Colonic mucosa (tissue), 4 donors: ENCODE measurements at places on chromosomes 5 and 9.

- no peak for DNase-seq
Observed at GRCh38 chr5:95110118-95110517, 174.8 kb downstream of the MCTP1 start.

- DNase-seq, result no peak
Observed at GRCh38 chr5:37598733-37599132, 219.6 kb downstream of the WDR70 start.

GRCh38 chr5:169527863-169528262 lies 55.7 kb upstream of the SPDL1 start:
- no peak for DNase-seq

DNA sequence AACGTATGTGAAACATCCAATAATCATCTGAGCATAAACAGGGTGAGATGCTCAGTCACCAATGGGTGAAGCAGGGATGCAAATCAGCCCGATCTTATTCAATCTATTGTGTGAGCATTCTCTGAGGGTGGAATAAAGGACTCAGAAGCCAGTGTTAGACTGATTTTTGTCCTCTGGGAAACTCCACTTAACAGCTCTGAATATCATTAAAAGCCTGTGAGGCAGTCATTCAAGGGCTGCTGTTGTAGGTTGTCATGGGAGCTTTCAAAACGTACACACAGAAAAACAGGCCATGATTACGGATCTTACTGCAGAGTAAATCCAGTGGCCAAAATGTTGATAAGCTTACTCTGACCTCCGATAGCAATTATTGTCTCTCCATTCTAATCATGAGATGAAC lies 266.5 kb upstream of the EFNA5 start:
- no peak for DNase-seq

- DNase-seq, result no peak
Observed at GRCh38 chr5:18305288-18305924, 671.1 kb downstream of the TAF11L14 start.

DNA sequence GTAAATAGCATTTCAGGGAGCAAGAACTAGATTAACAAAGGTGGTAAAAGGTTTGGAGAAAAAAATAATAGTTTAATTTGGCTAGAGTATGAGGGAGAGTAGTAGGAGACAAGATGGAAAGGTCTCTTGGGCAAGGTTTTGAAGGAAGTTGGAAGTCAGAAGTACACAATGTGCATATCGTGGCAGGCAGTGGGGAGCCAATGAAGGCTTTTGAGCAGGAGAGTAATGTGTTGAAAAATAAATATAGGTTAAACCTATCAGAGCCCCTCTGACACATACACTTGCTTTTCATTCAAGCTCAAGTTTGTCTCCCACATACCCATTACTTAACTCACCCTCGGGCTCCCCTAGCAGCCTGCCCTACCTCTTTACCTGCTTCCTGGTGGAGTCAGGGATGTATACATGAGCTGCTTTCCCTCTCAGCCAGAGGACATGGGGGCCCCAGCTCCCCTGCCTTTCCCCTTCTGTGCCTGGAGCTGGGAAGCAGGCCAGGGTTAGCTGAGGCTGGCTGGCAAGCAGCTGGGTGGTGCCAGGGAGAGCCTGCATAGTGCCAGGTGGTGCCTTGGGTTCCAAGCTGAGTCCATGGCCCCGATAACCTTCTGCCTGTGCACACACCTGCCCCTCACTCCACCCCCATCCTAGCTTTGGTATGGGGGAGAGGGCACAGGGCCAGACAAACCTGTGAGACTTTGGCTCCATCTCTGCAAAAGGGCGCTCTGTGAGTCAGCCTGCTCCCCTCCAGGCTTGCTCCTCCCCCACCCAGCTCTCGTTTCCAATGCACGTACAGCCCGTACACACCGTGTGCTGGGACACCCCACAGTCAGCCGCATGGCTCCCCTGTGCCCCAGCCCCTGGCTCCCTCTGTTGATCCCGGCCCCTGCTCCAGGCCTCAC lies at the start of gene CA9:
CA9 (plus strand) TSS at position 797 of the 893 bp plus-strand sequence; CDS start at position 829, 32 bp downstream.
- peak; percentile 54 for DNase-seq

- peak; percentile 44 for DNase-seq
Observed at GRCh38 chr9:130936285-130937117, 2.5 kb downstream of the FIBCD1 start.

GRCh38 chr9:14313378-14313940 lies 482 bp downstream of the NFIB start:
- peak; percentile 43 for DNase-seq

DNA sequence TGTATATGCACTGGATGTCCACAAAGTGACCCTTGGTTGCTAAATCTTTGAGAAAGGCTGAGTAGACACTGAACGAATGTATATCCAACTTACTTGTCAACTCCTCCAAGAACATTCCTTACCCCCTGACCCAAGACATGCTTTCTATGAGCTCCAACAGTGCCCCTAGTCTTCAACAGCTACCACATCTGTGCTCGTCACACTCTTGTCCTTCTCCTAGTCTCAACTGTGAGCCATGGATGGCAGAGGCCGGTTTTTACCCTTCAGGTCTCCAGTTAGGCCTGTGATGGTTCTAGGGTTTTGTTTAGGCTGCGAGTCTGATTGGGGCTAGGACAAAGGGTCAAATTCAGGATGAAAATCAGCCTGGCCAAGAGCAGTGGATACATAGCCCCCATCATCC lies 19.0 kb upstream of the GPX3 start:
- DNase-seq, result no peak

- no peak for DNase-seq
Observed at GRCh38 chr9:133818444-133818843, 80.3 kb upstream of the SARDH start.

- no peak for DNase-seq
Observed at GRCh38 chr9:119412399-119412798, 43.2 kb upstream of the BRINP1 start.

- no peak for DNase-seq
Observed at GRCh38 chr5:154401355-154401754, 44.4 kb upstream of the SAP30L start.

DNA sequence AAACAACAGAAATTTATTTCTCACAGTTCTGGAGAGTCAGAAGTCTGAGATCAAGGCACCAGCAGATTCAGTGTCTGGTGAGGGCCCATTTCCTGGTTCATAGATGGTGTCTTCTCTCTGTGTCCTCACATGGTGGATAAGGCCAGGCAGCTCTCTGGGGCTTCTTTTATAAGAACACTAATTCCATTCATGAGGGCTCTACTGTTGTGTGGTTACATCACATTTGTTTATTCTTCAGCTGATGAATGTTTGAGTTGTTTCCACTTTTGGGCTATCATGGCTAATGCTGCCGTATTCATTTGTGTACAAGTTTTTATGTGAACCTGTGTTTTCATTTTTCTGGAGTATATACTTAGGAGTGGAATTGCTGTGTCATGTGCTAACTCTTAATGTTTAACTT lies 35.2 kb downstream of the DDX4 start:
- DNase-seq, result no peak

- DNase-seq, result no peak
Observed at GRCh38 chr5:52579391-52579790, 208.3 kb upstream of the ITGA1 start.

DNA sequence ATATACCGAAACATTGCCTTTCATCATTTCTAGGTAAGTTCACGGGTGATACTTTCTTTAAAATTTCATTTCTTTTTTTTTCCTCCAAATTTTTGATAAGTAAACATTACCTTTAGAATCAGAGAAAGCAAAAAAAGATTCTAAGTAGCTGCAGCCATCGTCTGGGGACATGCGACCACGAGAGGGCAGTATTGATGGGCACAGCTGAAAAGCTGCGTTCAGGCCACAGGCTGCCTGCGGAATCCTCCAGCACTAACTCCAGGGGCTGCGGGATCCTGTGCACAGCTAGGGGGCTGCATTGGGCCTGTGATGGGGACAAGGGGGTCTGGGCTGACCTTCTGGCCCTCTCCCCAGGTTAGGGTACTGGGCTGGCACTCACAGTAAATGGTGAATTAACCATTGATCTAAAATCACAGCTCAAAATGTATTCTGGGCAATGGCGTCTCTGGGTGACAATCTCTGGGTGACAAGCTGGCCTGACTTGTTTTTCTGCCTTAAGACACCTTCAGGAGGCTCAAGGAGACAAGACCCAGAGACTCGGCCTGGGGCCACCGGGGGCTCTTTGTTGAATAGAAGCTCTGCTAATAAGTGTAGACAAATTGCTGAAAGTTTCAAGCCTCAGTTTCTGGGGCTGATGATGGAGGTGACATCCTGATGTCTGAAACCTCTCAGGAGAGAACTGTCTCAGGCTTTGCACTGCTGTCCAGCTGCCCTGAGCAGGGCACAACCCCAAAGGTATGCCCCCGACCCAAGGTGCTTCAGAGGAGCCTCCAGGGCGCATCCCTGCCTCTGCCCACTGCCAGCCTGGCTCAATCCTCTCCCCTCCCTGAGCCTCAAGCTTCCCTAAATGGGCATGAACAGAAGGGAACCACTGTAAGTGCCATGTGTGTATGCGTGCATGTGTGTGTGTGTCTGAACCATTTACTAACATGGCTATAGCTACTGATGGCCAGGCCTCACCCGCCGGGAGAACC lies 44.3 kb upstream of the SARDH start:
- DNase-seq, result peak; percentile 75

GRCh38 chr9:81636255-81636599 lies 53.1 kb downstream of the TLE1 start:
- no peak for DNase-seq

DNA sequence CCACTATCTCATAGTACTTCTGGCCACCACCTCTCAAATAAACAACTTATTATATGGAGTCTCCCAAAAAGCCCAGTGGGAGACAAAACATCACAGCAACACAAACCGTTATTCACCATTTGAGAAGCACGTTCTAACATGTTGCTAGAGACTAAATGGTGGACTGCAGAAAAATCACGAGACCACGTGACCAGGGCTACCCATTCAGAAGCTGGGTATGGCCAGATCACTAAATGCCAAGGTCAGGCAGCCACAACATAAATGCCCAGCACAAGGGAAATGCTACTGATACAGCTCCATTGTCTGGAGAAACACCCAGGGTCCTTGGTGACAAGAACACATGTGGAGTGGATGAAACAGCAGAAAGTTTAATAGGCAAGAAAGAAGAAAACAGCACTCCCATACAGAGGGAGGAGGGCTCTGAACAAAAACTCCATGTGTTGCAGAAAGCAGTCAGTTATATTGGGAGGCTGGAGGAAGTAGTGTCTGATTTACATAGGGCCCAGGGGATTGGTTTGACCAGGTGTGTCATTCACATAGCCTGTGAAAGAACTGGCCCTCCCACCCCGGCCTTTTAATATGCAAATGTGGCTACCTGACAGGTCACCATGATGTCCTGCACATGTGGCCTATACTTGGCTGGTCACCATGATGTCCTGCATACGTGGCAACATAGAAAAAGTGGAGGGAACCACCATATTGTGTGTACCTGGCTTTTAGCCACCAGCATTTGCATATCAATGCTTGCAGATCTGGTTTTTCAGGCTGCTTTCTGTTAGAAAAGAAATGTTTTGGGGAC lies 97.2 kb downstream of the TRIM36 start:
- no peak for DNase-seq

DNA sequence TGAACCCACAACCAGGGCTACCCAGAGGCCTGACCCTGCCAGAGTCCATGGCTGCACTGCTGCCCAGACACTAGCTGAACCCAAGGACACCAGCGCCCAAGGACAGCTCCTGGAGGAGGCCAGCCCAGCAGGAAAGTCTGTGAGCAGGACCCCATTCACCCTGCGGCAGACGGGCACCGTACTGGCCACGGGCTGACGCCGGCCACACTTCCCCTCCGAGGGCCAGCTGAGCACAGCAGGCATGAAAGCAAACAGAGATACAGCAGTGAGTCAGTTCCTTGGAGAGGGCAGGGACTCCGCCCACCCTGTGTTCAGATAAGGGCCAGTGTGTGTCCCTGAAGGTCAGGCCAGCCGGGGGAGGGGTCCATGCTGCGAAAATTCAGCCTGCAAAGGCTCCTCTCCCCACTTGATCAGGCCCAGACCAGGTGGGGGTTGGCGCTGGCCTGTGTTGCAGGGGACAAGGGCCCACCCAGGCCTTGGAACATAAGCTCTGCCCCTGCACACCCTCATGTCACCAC lies 3.2 kb downstream of the RNF208 start:
- DNase-seq, result peak; percentile 78

GRCh38 chr5:53087621-53088121 lies 21.9 kb downstream of the MOCS2 start:
- no peak for DNase-seq

- no peak for DNase-seq
Observed at GRCh38 chr5:89452081-89452480, 569.1 kb upstream of the MEF2C start.

- DNase-seq, result no peak
Observed at GRCh38 chr9:376115-376514, 161.4 kb downstream of the DOCK8 start.

DNA sequence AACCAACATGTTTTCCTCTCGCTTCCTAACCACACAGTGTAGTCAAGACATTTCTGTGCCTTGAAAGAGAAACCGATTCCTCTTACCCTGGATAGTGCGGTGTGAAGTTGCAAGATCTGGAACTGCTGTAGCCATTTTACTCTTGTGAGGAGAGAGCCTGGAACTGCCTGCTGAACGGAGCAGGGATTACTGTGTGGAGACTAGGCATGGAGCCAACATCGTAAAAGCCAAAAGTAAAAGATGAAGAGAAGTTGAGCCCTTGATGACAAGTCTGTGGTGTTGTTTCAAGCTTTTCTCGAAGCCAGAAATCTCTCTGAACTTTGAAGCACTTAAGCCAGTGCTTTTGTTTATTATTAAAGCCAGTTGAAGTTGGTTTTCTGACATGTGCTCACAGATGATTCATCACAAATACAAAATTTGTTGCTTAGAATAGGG lies 110.1 kb upstream of the GRIN3A start:
- peak; percentile 58 for DNase-seq

- no peak for DNase-seq
Observed at GRCh38 chr9:17751486-17751885, 172.6 kb downstream of the SH3GL2 start.

- DNase-seq, result peak; percentile 61
Observed at GRCh38 chr9:95506678-95507463, 9.9 kb downstream of the PTCH1 start.

DNA sequence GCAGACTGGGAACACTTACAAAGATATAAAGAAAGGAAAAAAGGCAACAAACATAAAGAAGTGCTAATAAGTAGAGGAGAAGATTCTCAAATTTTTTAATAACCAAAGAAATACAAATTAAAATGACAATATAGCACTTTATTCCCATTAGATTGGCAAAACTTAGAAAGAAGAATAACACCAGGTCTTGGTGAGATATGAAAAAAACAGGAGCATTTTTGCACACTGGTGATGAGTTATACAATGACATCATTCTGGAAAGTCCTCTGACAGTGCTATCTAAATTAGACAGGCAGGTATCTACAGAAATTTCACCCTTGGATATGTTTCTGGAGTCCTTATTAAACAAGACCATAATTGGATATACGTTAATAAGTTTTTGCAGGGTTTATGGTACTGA lies 9.5 kb upstream of the SFXN1 start:
- no peak for DNase-seq

- DNase-seq, result no peak
Observed at GRCh38 chr5:135890867-135891266, 4.8 kb downstream of the IL9 start.

GRCh38 chr9:13898957-13899356 lies 415.0 kb downstream of the NFIB start:
- DNase-seq, result no peak

DNA sequence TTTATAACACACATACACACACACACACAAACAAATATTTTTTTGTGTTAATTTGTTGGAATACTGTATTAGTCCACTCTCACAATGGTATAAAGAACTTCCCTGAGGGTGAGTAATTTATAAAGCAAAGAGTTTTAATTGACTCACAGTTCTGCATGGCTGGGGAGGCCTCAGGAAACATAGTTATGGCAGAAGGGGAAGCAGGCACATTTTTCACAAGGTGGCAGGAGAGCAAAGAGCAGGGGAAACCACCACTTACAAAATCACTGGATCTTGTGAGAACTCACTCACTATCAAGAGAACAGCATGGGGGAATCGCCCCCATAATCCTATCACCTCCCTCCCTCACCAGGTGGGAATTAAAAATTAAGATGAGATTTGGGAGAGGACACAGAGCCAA lies 205.4 kb upstream of the PTPRD start:
- no peak for DNase-seq
